Stimulated activated CD8-positive, alpha-beta memory T cell treated with anti-CD3 and anti-CD28 coated beads, Interleukin-4, amount 100 ng/mL, for 1 hour (primary cell): ENCODE measurements at places on chromosomes 7 and 10.
A peak's percentile ranks its signal among the peaks of the same experiment; 100 is the strongest.

DNA sequence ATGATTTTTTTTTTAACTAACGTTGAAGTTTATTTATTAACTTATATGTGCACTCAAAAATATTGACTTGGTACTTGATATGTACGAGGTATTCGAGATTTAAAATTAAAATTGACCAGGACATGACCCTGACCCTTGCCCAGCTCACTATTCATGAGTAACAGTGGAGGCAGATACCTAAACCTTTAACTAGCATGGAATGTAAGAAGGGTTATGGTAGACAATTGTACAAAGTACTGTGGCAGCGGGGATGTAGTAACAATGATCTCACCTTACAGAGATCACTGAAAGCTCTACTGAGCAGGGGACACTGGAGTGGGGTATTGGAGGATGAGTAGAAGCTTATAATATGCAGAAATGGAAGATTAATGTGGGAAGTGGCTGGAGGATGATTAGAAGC is 60.8 kb downstream of the ADRA2A start:
- DNase-seq: no peak

GRCh38 chr10:97774811-97775294 is 3.1 kb upstream of the SFRP5 start:
- no peak for DNase-seq

GRCh38 chr10:103493916-103494877 is 692 bp downstream of the NEURL1 start:
- no peak for DNase-seq

GRCh38 chr10:132193907-132194552 is 7.3 kb downstream of the DPYSL4 start:
- no peak for DNase-seq

DNA sequence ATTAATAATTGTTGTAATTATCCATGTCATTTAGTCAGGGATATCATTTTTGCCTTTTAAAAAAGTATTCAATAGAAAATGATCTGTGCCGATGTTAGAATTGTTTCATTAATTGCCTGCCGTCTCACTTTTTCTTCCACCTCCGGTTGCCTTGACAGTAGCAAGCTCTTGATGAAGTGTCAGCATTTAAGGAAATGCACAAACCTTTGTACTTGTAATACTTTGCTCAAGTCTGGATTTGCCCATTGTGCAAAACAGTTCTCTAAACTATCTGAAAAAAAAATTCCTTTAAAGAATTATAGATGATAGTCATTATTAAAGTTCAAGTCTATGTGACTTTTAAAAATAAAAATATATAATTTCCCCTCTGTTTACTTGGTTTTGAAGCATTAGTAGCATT is 619.7 kb downstream of the GATA3 start:
- no peak for DNase-seq

DNA sequence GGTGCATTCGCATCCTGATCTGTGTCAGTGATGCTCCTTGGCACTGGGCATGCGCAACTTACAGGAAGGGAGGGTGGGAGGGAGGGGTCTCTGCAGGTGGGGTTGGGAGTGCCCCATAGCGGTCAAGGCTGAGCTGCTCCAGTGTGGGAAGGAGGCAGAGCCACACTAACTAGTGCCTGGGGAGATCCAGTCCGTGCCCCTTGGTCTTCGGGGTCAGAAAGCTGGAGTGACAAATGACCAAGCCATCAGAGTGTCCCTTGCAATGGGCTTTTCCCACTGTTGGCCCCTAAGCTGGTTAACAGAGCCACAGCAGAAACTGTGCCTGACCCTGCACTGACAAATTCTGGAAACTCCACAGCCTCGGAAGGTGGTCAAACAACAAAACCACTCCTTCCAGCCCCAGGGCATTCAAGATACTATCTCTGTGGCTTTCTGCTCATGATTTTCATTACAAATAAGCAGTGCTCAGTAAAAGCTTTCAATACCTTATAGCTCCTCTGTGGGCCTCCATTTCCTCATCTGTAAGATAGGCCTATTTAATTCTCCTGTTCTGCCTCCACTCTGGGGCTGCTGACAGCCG is 138.1 kb upstream of the UNC5B start:
- no peak for DNase-seq

DNA sequence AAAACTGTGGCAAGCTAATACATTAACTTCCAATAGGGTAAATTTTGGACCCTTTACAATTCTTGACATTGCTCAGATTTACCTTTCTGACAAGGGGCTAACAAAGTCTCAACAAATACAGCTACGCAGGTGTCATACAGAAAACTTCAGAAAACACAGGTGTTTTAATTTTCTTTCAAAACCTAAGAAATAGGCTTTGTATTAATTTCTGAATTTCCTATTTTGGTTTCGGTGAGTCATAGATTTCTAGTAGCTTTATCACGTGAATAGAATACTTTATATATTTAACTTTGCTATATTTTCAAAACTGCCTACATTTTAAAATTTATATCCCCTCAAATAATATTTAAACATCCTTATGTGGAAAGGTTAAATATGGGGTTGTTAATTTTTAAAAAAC is 215.3 kb downstream of the DGKB start:
- DNase-seq: no peak

DNA sequence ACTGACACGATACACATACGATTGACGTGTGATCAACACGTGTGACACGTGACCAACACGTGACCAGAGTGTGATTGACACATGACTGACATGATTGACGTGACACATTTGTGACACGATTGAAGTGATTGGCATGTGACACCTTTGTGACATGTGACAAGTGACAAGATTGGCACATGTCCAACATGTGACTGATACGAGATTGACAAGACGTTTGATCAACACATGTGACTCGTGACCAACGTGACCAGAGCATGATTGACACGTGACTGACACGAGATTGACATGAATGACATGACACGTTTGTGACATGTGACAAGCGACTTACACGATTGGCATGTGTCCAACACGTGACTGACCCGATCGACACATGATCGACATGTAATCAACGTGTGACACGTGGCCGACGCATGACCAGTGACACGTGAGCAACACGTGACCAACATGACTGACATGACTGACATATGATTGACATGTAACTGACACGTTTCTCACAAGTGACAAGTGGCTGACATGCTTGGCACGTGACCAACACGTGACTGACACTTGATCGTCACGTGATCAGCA is 22.0 kb downstream of the CRPPA start:
- no peak for DNase-seq

GRCh38 chr7:148852272-148852671 is 31.8 kb downstream of the EZH2 start:
- no peak for DNase-seq

DNA sequence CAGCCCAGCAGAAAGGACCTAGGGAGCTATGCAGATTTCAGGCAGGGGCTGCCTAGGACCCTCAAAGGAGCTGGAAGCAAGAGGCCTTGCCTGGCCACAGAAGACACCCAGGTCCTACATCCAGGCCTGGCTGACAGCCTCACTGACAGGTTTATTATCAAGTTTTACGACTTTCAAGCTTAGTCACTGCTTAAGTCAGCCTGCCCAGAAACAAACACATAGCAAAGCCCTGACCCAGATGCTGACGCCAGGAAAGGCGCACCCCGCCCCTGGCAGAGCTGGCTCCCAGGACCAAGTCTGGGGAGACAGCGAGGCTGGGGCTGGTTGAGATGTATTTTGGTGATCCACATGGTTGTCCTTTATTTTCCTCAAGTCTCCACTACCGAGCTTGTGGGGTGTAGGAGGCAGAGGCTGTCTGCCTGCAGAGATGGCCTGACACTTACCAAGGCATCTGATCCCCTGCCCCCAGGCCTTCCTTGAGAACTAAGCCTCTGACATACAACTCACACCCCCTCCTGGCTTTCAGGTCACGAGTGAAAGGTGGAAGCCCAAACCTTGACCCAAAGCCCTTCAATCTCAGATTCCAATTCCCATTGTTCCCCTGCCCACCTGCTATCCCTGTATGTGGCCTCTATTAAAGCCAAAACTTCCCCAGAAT is 80.7 kb upstream of the EMX2 start:
- no peak for DNase-seq

DNA sequence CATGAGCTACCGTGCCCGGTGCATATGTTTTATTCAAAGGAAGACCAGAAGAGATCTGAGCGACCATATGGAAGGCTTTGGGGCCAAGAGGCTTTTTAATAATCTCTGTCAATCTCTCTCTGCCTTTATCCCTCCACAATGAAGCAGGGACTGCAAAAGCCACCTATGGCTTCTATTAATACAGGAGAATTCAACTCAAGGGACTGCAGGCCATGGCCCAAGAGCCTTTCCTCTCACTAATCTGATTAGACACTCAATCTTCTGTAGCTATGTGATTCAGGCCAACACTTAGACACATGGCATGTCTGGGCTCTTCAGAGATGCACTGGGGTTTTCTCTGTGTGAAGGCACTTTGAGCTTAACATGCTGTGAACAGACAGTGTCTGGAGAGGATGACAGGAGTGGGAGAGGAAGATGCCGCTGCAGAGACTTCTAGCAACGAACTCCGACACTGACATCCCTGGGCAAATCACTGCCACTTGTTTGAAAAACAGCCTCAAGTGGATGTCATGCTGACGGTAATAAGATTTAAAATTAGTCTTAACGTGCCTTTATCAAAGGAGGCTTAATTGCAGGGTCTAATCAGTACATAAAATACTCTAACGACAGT is 114.4 kb upstream of the AOAH start:
- no peak for DNase-seq

GRCh38 chr7:84985073-84985784 is 201.6 kb downstream of the SEMA3D start:
- DNase-seq: no peak

DNA sequence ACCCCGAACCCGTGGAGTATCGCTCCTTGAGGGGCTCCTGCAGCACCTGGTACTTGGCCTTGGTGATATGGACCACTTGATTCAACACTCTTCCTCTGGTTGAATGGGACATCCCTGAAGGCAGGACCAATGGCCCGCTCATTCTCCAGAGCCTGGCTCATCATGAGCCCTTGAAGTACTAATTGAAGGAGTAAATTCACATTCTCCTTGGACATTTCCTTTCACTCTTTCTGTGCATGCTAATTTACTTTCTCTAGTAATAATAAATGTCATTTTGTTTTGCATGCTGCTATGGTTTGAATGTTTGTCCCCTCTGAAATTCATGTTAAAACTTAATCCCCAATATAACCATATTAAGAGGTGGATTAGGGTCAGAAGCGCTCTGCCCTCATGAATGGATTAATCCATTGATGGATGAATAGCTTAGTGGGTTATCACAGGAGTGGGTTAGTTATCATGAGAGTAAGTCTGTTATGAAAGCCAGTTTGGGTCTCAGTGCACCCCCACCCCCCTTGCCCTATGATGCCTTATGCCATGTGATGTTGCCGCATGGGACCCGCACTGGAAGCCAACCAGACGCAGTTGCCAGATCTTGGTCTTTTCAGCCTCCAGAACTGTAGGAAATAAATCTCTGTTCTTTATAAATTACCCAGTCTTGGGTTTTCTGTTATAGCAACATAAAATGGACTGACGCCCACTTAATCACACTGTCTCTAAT is 23.8 kb downstream of the FGFBP3 start:
- no peak for DNase-seq

- DNase-seq: no peak
Measured at GRCh38 chr10:11823122-11823988, at the start of gene PROSER2. Gene PROSER2 (plus strand): TSS chr10:11823356. CDS start chr10:11852078, 28,722 bp downstream.

- no peak for DNase-seq
Measured at GRCh38 chr7:105589356-105590077, 8.2 kb upstream of the EFCAB10 start.

DNA sequence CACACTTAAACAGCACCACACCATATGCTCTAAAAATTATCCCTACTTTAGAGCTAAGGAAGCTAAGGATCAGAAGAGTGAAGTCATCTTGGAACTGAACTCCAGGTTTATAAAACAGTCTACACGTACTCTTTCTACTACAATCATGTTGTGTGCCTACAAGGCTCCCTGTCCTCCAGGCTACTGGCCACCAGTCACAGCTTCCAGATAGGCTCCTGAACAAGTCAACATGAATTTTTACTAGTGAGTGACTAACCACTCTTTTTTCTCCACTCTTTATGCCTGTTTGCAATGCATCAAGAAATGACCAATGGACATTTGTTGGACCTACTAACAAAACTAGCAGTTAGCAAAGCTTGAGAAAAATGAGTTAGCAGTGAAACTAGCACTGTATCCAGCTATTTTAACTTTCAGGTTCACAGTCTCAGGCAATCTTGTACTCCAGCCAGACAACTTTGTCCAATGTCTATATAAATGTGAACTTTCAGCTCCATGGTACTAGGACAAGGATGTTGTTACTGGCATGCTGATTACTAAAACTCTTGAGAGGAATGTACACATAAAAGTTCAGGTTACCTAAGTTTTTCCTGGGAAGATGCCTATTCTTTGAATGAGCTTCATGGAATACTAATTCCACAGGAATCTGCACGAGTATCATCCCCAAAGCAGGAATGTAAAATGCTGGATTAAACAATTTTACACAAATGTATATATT is 180.0 kb downstream of the BTAF1 start:
- no peak for DNase-seq

- DNase-seq: peak; percentile 5
Measured at GRCh38 chr10:110009736-110010475, 2.1 kb downstream of the ADD3 start.

DNA sequence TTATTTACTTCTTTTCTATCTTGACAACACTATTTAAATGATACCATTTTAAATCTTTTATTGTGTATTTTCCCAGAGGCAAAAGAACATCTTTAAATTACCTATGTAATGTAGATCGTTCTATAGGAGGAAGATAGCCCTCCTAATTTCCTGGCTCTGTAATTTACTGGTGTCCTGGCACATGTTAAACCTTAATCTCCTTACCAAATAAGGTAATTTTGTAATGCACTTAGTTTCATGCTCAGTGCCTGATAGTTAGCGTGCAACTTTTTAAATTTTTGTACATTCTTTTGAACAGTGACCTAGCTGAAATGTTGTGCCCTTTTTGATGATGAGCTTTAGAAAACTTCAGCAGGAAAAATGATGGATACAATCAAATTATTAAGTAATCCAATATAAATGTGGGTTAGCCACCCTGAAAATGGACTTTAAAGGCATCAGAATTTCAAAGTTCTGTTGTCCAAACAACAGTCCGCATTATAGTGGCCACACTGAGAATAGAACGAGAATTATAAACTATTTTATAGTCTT is 81.4 kb downstream of the ABCB5 start:
- no peak for DNase-seq

- no peak for DNase-seq
Measured at GRCh38 chr7:112356596-112356995, 93.7 kb upstream of the IFRD1 start.
